NCI-H460 (cell line): ENCODE measurements at places on chromosomes 7 and 10.

DNA sequence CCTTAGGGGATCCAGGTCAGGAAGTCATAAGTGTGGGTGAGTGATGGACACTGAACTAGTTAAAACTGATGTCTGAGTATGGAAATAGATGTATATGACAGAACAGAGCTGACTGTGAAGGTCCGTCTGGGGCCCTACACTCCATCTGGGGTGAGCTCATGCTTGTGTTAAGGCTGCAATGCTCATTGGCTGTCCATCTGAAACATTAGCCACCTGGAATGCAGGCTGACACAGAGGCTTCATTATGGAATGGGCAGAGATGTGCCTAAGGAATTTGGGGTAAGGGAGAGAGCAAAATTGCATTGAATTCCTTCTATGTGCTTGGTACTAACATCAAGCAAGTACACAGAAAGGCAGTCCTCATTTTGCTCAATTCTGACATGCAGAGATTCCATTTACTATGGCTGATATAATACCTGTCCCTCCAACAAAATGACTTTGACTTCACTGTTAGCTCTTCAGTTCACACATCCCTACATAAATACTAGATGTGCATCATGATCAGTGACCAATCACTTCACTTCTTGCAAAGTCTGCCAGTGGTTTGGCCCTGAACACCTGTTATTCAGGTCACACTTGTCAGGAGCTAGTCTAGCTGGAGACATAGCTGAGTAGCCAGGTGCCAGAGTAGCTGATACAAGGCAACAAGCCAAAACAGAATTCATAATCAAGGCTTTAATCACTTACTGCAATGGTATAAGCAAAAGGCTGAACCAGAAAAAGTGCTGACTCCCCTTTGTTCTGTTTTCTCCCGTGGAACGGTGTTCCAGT is 128.9 kb upstream of the VWC2 start:
- DNase-seq, result no peak

DNA sequence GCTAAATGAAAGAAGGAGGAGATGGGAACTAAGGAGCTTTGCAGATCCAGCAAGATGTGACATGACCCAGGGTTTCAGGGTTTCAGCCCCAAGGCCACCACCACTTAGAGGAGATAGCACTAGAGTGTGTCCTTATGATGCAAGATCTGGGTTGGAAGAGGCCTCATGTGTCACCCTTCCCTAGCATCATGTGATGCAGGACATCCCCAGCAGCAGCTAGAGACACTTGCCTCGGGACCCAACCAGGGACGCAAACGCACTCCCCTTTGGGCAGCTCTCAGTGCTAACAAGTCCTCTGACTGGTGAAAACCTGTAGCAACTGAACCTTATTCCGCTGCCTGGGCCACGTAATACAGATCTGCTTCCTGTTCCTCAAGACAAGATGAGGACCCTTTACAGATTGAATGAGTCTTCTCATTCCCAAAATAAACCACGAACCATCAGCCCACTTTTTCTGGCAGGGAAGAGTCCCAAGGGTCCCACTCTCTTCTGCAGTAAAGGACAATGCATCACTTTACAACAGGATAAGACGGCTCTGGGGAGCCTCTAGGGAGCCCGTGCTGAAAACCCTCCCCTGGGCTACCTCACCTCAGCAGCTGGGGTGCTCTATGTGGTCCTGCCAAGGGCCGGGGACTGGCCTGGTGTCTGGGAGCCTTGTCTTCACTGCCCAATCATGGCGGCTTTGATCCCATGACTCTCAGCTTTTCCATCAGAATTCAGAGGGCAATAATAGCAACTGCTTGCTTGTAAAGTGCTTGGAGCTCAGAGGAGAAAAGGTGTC is 44.8 kb upstream of the GDF10 start:
- no peak for DNase-seq

DNA sequence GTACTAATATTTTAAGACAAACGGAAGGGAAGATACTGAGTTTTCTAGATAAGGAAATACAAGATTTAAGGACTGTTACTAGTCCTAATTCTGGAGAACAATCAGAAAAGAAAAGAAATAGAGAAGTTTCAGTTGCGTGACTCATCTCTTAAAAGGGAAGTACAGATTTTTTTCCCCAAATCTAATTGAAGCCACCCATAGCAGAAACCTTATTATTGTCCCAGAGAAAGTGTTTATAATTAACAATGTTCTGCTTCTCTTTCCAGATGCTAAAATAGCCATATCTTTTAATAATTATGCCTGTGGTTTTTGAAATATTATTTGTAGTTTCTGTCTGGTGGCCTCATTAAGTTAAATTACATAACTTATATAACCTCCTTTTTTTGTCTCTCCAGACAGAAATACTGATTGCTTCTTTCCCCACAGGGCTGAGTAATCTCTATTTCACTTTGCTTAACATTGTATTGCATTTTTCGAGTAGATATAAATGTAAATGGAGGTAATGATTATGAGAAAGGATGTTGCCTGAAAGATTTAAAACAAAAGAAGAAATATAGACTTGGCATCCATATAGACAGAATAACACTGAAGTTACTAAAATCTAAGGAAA is 240.7 kb upstream of the MBL2 start:
- DNase-seq, result no peak

DNA sequence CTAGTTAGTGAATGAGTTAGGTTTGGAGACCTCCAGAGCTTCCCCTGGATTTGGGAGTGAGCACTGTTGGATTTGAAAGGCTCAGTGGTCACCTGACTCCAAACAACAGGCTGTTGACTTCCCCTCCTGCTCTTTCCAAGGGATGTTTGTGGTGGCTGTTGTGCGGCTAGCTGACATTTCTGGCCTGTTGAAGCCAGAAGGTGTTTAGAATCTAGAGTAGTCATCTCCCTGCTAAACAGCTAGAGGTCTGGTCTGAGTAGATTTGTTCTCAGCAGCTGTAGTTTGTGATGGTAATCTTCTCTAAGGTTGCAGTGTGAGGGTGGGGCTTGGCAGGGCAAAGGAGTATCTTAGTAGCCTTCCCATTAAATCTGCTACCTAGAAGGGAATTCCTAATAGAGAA is 30.1 kb downstream of the BPGM start:
- DNase-seq, result no peak

- DNase-seq, result no peak
Observed at GRCh38 chr7:69245646-69246045, 352.6 kb upstream of the AUTS2 start.

DNA sequence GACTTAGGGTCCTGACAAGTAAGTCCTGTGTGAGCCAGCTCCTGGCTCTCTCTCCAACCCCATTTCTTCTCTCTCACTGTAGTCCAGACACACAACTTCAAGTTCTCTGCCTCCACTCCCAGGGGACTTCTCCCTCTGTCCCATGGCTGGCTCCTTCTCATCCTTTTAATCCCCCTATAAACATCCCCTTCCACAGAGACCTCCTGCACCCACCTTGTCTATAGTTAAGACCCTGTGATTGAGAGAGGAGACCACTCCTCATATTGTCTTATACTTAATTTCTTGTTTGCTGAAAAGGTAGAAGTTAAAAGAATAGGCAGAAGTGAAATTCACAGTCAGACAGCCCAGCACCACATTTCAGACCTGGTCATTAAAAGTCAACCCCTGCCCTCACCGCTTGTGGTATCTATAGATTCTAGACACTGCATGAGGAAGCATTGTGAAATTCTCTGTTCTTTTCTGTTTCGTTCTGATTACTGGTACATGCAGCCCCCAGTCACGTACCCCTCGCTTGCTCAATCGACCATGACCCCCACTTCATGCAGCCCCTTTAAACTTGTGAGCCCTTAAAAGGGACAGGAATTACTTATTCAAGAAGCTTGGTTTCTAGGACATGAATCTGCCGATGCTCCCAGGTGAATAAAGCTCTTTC is 125.6 kb upstream of the FRMD4A start:
- no peak for DNase-seq

DNA sequence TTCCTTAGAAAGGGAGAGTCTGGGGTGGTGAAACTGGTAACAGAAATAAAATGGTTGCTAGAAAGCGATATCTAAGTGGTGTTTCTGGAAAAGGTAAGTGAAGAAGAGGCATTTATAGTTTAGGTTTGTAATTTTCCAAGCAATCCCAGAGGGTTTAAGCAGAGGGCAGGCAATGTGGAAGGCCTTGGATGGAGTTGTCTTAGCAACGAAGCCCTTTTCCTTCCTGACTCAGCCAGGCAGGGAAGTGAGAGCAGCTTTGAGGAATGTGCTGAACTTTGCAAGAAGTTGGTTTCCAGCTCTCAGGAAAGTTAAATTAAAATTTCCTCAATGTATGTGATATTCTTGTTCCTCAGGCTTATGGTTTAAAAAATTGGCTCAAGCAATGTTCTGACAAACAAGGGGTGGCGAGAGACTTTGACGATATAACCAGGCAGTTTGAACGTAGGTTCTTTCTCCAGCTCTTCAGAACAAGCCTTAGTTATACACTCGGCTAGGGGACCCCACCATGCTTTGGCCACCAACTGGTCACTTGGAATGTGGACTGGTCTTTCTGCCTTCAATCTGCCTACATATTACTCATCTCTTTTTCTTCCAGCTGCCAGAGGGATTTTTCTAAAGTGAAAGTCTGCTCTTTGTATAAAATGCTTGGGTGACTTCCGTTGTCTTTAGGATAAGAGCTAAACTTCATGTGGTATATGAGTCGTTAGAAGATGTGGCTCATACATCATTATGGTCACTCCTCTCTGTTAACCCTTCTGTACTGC is 66.9 kb upstream of the SLC25A13 start:
- no peak for DNase-seq
